Neural progenitor cell (in vitro differentiated cells): ENCODE measurements at places on chromosomes 11 and 22. TPM values are rescaled to one million over a fixed set of nuclear protein-coding genes. Genes with fewer than 3 reads are reported as not detected.
A peak's percentile ranks its signal among the peaks of the same experiment; 100 is the strongest.

- peaks cover 13% of the 10 kb centered on the region for H3K4me1 ChIP-seq
- no peak overlapping the region for H3K4me3 ChIP-seq
- DNase-seq: no peak
- no peak overlapping the region for H3K27ac ChIP-seq
- H3K27me3 ChIP-seq: no peaks in the 10 kb centered on the region
Measured at GRCh38 chr11:12765428-12765827, 91.2 kb downstream of the TEAD1 start.

GRCh38 chr11:27440090-27440489 is 32.5 kb downstream of the LGR4 start:
- H3K27me3 ChIP-seq: no peaks in the 10 kb centered on the region
- H3K4me3 ChIP-seq: no peak overlapping the region
- no peak for DNase-seq
- peak overlapping the region; percentile 9 for H3K27ac ChIP-seq
- H3K4me1 ChIP-seq: peaks cover 56% of the 10 kb centered on the region
- H3K36me3 ChIP-seq: no peaks in the 10 kb centered on the region

- no peaks in the 10 kb centered on the region for H3K4me1 ChIP-seq
- DNase-seq: no peak
- no peaks in the 10 kb centered on the region for H3K36me3 ChIP-seq
- H3K4me3 ChIP-seq: no peak overlapping the region
Measured at GRCh38 chr11:27996066-27996465, 111.9 kb downstream of the KIF18A start.

GRCh38 chr11:66866511-66866986 is 9.7 kb downstream of the LRFN4 start:
- H3K4me1 ChIP-seq: peaks cover 5% of the 10 kb centered on the region
- DNase-seq: no peak
- H3K27me3 ChIP-seq: no peaks in the 10 kb centered on the region

DNA sequence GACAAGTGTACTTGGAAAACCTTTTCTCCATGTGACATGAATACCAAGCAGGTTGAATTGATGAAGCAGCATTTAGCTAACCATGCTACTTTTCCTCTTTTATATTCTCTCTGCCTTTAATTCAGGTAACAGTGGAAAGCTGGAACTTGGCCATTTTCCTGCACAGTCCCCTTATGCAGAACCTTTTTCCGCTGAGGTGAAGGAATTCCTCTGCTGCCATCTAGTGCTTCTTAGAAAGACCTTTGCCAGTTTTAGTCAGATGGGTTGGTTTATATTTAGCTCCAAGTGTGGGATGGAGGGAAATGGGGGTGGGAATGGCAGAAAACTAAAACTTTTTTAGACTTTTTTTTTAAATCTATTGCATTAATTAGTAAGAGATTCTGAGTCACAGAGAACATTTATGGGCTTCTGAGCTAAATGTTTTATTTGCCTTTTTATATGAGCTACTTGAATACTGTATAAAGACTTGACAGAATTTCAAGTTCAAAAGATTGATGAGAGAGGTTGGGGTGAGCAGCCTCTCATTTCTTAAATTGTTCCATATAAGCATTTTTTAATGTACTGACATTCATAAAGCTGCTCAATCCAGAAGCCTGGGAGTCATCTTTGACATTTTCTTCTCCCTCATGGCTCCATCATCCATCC is 153.9 kb upstream of the ZC3H12C start:
- H3K27me3 ChIP-seq: no peaks in the 10 kb centered on the region
- no peak overlapping the region for H3K27ac ChIP-seq
- H3K4me1 ChIP-seq: no peaks in the 10 kb centered on the region
- DNase-seq: peak; percentile 78
- H3K4me3 ChIP-seq: no peak overlapping the region
- H3K36me3 ChIP-seq: no peaks in the 10 kb centered on the region

DNA sequence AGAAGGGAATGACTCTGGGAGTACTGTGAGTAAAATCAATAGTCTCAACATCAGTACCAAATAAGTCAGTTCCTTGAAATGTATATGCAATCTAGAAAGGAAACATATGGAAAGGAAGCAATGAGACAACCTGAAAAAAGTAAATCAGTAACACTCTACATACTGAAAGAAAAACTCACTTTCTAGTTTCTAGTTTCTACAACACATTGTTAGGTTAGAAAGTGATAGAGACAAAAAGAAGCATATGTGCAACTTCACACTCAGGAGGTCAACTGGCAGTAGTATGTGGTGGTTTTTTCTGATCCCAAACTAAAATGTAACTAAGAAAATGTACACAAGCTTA is 156.5 kb upstream of the SOX6 start:
- no peaks in the 10 kb centered on the region for H3K4me1 ChIP-seq
- H3K36me3 ChIP-seq: no peaks in the 10 kb centered on the region
- H3K27ac ChIP-seq: no peak overlapping the region
- DNase-seq: no peak
- H3K4me3 ChIP-seq: no peak overlapping the region
- no peaks in the 10 kb centered on the region for H3K27me3 ChIP-seq

- H3K27me3 ChIP-seq: no peaks in the 10 kb centered on the region
- H3K27ac ChIP-seq: no peak overlapping the region
- DNase-seq: no peak
- H3K4me1 ChIP-seq: no peaks in the 10 kb centered on the region
- H3K4me3 ChIP-seq: no peak overlapping the region
Measured at GRCh38 chr11:111372538-111372937, 6.5 kb downstream of the POU2AF1 start.

DNA sequence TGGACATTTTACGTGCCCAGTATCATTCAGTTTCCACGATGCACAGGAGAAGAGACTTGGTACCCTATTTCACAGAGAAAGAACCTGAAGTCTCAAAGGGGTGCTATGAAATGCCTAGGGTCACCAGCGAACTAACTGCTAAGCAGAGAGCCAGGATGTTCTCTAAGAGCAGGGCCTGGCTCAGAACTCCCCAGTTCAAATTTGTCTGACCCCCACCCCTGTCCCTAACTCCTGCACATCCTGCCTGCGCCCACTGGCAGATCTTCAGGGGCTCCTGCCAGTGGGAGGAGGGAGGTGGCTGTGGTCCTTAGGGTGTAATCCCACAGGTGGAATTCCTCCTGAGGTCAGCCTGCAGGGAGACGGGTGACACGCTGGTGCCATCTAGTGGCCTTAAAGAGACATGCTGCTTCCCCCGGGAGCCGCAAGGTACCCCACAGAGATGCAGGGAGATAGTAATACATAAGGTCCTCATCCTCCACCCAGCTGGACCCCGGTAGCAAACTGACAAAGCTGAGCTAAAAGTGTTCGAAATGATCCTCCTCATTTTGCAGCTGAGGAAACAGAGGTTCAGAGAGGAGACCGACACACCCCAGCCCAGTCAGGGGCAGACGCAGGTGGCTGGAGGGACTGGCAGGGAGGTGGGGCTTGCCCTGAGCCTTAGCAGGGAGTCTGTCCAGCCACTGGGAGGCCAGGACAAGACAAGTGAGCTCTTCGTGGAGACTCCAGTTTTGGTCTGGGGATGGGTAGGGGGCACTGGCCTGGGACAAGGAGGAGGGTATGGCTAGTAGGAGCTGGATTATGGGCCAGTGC is 34.1 kb downstream of the MB start:
- peak; percentile 86 for DNase-seq
- H3K27ac ChIP-seq: no peak overlapping the region
- no peaks in the 10 kb centered on the region for H3K4me1 ChIP-seq
- H3K36me3 ChIP-seq: no peaks in the 10 kb centered on the region

- no peak for DNase-seq
- no peak overlapping the region for H3K4me3 ChIP-seq
- H3K27ac ChIP-seq: no peak overlapping the region
- no peaks in the 10 kb centered on the region for H3K4me1 ChIP-seq
- H3K27me3 ChIP-seq: no peaks in the 10 kb centered on the region
Measured at GRCh38 chr11:123083623-123084029, 21.7 kb upstream of the HSPA8 start.

- H3K36me3 ChIP-seq: no peaks in the 10 kb centered on the region
- H3K27ac ChIP-seq: no peak overlapping the region
Measured at GRCh38 chr11:17369684-17370243, 18.2 kb downstream of the NCR3LG1 start.

DNA sequence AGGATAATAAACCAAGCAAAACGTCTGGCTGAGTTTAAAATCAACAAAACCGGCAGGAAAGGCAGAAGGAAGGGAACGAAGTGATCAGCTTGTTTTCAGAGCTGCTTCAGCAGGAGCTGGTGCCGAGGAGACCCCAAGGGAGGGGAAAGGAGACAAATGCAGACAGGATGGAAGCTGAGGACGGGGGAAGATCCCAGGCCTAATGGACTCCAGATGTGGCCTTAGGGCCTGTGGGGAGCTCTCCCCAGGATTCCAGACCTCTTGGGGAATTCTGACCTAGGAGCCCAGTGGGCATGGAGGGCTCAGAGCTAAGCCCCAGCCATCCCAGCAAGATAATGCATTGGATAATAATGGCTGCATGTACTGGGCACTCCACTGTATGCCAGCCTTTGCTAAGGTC is 211.4 kb upstream of the NARS2 start:
- no peak for DNase-seq
- H3K36me3 ChIP-seq: no peaks in the 10 kb centered on the region
- H3K27me3 ChIP-seq: no peaks in the 10 kb centered on the region
- no peak overlapping the region for H3K27ac ChIP-seq

DNA sequence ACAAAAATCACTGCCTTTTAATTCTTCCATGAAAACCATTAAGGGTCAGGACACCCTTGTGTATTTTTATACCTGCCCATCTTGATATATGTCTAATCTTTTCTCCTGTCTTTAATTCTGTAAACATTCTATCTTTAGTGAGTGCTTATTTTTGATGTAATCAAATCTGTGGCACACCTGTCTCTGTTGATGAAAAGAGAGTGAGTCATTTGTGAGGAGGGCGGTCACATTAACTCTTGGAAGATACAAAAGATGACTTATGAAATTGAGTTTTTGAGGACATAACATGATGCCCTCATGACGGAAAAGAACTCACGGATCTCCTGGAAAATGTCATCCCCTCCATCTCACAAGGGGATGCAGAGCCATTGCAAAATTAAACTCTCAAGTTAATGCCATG is 206.5 kb upstream of the PGR start:
- H3K27ac ChIP-seq: no peak overlapping the region
- H3K36me3 ChIP-seq: no peaks in the 10 kb centered on the region
- H3K27me3 ChIP-seq: no peaks in the 10 kb centered on the region
- DNase-seq: no peak

GRCh38 chr11:122656631-122657101 is 1.1 kb downstream of the UBASH3B start:
- DNase-seq: peak; percentile 70
- peaks cover 14% of the 10 kb centered on the region for H3K4me1 ChIP-seq
- peaks cover 60% of the 10 kb centered on the region for H3K27me3 ChIP-seq
- no peaks in the 10 kb centered on the region for H3K36me3 ChIP-seq
- peak overlapping the region; percentile 86 for H3K4me3 ChIP-seq
- no peak overlapping the region for H3K27ac ChIP-seq

DNA sequence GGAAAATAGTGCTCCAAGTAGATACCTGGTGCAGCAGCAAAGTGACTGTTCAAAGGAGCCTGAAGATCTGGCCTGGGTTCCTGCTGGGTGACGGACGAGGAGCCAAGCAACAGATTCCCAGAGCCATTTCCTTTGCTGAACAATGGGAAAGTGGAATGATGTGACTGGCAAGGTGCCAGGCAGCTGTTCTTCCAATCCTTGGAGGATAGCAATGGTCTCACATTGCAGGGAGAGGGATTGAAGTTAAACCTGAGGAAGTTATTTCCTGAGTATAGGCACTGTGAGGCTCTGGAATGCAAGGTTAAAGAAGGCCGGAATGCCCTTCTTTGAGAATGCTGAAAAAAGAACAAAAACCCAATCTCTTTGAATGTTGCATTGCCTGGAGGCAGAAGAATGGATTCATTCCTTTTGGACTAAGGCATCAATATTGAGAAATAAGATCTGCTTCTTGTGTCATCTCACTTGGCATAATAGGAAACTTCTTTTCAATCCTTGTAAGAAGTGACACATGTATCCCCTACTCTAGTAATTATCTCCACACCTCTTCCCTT is 223.8 kb downstream of the BLID start:
- no peak overlapping the region for H3K4me3 ChIP-seq
- H3K36me3 ChIP-seq: no peaks in the 10 kb centered on the region
- DNase-seq: peak; percentile 3
- H3K27ac ChIP-seq: no peak overlapping the region

- H3K4me3 ChIP-seq: no peak overlapping the region
- H3K4me1 ChIP-seq: peaks cover 31% of the 10 kb centered on the region
- H3K36me3 ChIP-seq: no peaks in the 10 kb centered on the region
- DNase-seq: no peak
- no peak overlapping the region for H3K27ac ChIP-seq
Measured at GRCh38 chr11:3137486-3138177, 27.5 kb downstream of the OSBPL5 start.

- no peak for DNase-seq
- no peaks in the 10 kb centered on the region for H3K36me3 ChIP-seq
- H3K27ac ChIP-seq: no peak overlapping the region
- H3K4me1 ChIP-seq: no peaks in the 10 kb centered on the region
Measured at GRCh38 chr11:130554241-130555055, 106.0 kb downstream of the ADAMTS15 start.

GRCh38 chr11:6637871-6638270 is 17.7 kb downstream of the DCHS1 start:
- DNase-seq: no peak
- no peaks in the 10 kb centered on the region for H3K27me3 ChIP-seq
- H3K4me1 ChIP-seq: no peaks in the 10 kb centered on the region
- H3K4me3 ChIP-seq: no peak overlapping the region
- no peaks in the 10 kb centered on the region for H3K36me3 ChIP-seq

The OR56A1 gene
- total RNA-seq: 0.87 and 1.8 TPM in 2 replicates

The TMPRSS5 gene
- total RNA-seq: 0.74 TPM in 1 of 2 replicates, not detected in the other

The DEFB131B gene
- not detected in 2 replicates for total RNA-seq

The HORMAD2 gene
- not detected in 2 replicates for total RNA-seq

The RAB36 gene
- total RNA-seq: 2.1 and 2.9 TPM in 2 replicates

The VSIG10L2 gene
- total RNA-seq: not detected in 2 replicates

The OR2D2 gene
- total RNA-seq: 0.56 TPM in 1 of 2 replicates, not detected in the other

The SOX10 gene
- total RNA-seq: 0.99 and 4.5 TPM in 2 replicates

The SAA1 gene
- not detected in 2 replicates for total RNA-seq
